NCI-H69 (cell line): ENCODE measurements at places on chromosomes 11 and 22.

- no peak for DNase-seq
These were observed 58.9 kb upstream of the EMID1 start for GRCh38 chr22:29146771-29147170.

GRCh38 chr11:27370374-27370773, 7.4 kb upstream of the CCDC34 start:
- peak; percentile 93 for DNase-seq

DNA sequence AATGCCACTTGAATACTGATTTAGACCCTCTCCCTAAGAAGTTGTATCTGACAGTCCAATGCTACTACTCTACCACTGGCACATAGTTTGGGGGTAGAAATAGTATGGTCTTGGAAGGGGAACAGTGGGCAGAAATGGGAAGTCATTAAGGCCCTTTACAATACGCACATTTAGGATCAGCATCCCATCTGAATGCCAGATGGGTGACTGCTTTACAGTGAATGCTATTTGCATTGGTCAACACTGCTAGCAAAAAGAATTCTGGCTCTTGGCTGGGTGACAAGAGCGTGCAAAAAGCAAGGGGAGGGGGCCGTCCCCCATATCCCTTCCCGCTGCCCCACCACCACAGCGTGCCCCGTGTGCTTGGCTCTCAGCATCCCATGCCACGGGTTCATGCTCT, 104.7 kb upstream of the BID start:
- no peak for DNase-seq

GRCh38 chr11:63853476-63853875, 14.6 kb downstream of the MARK2 start:
- DNase-seq: no peak

DNA sequence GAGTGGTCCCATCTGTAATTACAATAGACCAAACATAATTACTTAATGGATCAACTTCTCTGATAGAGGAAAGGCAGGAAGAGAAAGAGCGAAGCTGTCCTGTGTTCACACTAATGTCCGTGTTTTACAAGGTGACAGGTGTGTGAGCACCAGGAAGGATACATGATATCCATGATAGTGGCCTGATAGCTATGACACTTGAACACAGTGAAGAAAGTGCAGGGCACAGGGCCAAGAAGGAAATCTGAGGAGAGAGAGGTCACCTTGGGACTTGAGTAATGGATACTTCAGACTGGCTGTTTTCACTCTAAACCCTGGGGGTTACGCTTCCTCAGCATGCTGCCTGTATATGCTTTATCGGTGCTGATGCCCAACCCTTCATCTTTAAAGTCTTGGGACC, 29.4 kb downstream of the TUB start:
- DNase-seq: peak; percentile 70

DNA sequence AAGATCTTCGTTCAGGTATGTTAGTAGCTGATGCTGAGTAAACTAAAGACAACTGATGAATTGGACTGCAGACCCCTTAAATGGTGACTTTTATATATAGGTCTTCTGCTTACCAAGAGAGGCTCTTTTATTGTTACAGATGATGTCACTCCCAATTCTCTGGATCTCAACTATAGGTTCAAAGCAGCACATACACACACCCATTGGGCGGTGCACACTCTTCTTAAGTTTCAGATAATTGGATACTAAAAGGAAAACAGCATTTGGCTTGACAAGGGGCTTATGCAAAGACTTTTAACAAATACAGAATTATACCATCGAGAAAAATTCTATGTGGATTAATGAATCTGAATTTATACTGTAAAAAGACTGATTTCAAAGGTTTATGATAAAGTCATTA, at the start of gene PTH:
Gene PTH (minus strand): TSS at position 69 of the 400 bp plus-strand sequence. CDS start 3,142 bp downstream, outside the sequence.
- peak; percentile 77 for DNase-seq

- no peak for DNase-seq
These were observed 565.8 kb upstream of the LRRC4C start for GRCh38 chr11:42025121-42025803.

GRCh38 chr11:32774081-32774480, 20.4 kb downstream of the CCDC73 start:
- no peak for DNase-seq

DNA sequence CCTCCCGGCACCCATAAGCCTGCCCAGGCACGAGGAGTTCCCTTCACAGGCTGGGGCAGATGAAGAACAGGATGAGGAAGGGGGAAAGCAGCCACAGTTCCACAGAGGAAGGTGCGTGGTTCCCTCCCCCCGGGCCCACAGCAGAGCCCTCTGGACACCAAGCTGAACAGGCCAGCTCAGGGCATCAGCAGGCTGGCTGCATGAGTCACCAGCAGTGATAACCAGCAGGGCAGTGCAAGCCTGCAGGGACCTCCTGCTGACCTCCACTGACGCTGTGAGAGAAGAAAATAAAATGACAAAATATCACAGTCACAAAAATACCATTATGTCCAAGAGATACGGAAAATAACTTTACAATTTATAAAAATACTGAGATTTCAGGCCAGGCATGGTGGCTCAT, 11.5 kb downstream of the RTL6 start:
- DNase-seq: no peak

GRCh38 chr11:12524865-12525264, 147.5 kb downstream of the PARVA start:
- no peak for DNase-seq

GRCh38 chr22:33957086-33957485, 36.8 kb upstream of the LARGE1 start:
- DNase-seq: no peak

DNA sequence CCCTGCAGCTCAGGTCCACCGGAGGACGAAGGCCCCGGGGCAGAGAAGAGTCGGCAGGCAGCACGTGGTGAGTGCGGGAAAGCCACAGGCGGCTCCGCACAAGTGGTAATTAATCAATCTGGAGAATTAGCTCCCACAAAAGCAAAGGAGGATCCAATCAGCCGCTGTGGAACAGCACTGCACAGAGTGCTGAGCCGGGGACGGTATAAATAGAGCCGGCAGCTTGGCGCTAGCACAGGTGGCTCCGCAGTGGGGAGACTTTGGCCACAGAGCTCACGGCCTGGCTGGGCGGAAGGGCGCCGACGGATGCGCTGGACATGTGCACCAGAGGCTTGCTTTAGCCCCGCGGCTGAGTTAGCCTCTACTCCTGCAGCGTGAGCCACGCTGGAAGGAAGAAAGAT, 48.9 kb downstream of the IGSF9B start:
- no peak for DNase-seq

GRCh38 chr11:65432686-65433582, 10.3 kb downstream of the NEAT1 start:
- peak; percentile 78 for DNase-seq

DNA sequence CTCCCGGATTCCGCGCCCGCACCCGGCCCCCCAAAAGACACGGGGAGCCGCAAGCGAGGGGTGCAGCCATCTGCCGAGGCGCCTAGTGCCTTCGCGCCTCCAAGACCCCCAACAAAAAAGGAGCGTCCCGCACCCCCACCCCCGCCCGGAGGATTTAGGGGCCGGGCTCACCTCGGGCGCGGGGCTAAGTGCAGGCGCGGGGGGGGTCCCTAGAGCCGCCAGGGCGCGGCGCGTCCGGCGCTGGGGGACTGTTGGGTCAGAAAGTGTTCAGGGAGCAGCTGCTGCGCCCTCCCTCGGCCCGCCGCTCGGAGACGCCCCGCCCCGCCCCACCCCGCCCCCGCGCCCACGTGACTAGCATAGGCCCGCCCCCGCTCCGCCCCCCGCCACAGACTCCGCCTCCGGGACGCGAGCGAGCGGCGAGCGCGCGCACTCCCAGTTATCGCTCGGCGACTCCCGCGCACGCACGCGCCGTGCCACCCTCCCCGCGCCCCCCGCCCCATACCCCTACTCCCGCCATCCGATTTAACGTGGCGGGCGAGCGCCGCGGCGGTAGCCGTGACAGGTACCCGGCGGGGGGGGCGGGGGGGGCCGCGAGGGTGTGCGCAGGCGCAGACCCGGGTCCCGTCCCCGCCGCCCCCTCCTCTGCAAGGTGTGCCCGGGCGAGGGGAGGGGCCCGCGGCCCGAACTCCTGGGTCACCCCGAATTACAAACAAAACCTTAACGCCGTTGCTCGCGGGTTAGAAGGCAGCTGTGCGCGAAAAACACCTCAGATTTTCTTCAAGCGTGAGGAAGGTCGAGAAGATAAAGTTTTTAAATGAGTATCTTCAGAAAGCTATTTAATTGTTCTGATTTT, 56.2 kb downstream of the KCNJ4 start:
- DNase-seq: peak; percentile 98

DNA sequence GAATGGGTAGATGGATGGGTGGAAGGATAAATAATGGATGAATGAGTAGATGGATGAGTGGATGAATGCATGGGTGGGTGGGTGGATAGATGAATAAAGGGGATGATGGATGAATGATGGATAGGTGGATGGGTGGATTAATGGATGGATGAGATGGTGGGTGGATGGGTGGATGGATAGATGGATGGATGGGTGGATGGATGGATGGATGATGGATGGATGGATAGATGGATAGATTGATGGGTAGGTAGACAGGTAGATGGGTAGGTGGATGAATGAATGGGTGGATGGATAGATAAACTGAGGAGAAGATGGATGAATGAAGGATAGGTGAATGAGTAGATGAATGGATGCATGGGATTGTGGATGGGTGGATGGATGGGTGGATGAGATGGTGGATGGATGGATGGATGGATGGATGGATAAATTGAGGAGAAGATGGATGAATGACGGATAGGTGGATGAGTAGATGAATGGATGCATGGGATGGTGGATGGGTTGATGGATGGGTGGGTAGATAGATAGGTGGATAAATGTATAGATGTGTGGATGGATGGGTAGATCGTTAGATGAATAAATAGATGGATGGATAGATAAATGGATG, 331.3 kb downstream of the MN1 start:
- DNase-seq: no peak
